Hematopoietic multipotent progenitor cell treated with erythropoietin and hydrocortisone succinate and interleukin-3 and kit ligand, for 4 days (in vitro differentiated cells): ENCODE measurements at places on chromosomes 12 and 14.

GRCh38 chr12:6367065-6367968, 8.0 kb downstream of the SCNN1A start:
- peak; percentile 88 for DNase-seq

DNA sequence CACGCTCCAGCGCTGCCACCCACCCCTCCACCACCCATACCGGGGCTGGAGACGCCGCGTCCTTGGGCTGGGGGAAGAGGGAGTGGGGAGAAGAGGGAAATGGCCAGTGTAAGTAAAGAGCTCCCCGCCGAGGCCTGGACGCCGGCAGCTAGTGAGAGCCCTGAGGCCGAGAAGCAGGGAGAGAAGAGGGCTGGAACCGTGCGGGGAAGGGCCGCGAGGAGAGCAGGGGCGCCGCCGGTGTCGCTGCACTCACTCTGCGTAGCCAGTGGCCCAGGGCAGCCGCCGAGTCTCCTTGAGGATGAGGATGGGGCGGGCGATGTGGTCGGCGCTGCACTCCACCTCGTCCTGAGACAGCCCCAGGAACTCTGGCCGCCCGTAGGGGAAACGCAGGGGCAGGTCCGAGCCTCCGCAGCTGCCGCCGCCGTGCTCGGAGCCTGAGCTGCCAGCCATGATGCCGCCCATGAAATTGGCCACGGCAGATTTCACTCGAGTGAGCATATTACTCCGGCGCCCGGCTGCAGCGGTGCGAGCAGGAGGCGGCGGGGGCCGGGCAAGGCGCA, 631 bp downstream of the PPM1H start:
- DNase-seq = peak; percentile 71

- DNase-seq = no peak
Observed at GRCh38 chr12:116654226-116654743, 83.6 kb downstream of the SPRING1 start.

GRCh38 chr12:125125271-125125670, 60.0 kb downstream of the AACS start:
- DNase-seq = no peak

DNA sequence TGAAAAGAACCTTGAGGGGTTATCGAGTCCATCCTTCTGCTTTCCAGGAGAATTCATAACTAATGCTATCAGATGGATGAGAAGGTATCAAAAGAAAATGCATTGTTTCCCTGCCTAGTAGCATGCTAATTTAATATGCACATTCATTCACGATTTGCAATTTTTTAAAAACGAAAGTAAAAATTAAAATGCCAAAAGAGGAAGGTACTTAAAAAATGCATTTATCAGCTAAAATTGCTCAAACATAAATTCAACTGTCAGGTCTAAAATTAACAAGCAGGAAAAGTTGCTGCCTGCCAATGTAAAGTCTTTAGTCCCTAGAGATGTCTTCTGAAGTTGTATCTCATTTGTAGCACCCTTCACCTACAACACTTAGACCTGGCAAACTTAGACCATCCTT, 7.9 kb downstream of the ATF7 start:
- DNase-seq = peak; percentile 65

DNA sequence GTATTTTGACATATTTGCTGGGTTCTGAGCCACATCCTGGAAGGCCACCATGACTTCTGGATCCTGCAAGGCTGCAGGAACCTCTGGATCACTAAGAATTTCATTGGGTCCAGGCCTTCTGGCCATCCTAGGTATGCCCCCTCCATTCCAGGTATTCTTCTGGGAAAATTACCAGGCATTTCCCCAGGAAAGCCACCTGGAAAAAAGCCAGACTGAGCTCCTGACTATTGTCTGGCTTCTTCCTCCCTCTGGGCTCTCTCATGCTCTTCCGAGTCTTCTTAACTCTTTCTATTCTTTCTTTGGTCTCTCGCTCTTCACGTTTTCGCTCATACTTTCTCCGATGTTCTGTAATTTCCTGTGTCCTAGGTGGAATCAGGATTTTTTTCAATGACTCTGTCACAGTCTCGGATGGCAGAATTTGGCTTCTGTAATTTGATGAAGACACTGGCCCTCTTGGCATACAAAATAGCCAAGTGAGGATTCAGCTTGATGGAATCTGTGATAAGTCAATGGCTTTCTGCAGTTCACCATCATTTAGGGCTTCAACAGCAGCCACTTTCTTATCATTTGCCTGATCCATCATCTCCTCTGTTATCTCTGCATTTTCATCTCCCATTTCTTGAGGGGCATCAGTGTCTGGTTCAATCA, 42.6 kb downstream of the ATP23 start:
- DNase-seq = no peak

DNA sequence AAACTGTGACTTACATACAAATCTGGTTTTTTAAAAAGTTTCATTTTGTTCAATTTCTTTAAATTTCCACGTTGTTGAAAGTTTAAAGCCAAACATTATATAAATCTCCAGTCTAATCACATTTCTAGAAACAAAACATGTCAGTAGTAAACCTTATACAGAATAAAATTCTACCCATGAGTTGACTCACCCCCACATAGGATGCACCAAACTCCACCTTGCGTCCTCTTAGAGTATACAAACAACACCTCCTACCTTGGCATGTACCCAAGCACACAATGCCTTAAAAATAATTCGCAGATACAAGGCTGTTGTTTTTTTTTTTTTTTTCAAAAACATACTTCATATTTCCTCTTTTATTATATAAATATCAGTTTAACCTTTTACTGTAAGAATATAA, 3.3 kb downstream of the FBXL14 start:
- peak; percentile 50 for DNase-seq

DNA sequence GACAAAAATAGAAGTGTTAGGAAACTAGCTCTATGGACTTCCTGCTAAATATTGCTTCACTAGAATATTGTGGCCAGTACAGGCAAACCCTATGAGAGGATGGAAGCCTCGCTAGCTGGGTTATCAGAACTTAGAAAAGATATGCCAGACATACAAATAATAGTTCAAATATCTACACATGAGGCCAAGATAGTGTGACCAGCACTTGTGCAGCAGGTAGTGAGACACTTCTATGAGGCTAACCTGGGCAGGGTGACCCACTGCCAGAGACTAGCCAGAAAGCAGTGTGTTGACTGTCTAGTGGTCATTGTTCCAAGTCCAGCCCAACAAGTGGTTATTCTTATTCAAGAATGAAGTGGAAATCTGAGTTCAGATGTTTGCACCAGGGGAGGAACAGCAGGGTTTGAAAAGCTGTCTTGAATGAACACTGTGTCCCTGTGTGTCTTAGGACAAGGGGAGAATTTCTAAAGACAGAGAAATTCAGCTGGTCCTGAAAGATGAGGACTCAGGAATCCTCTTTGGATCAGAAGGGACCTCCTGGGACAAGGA, 16.3 kb downstream of the TSPAN8 start:
- DNase-seq = no peak

DNA sequence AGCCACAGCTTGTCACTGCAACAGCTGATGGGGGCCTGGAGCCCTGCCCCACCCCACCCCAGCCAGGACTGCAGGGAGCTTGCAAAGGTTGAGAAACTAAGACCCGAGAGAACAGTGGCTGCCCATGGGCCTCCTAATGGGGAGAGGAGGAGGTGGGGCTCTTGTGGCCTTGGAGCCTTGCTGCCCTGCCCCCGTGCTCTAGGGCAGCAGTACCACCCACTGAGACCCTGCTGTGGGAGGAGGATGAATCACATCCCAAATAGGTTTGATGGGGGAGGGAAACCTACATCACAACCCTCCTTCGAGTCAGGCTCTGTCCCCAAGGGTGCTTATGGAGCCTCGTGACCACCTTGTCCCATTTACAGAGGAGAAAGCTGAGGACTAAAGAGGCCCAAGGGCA, 15.9 kb downstream of the HHIPL1 start:
- no peak for DNase-seq

GRCh38 chr14:28999656-29000055, 233.1 kb downstream of the FOXG1 start:
- no peak for DNase-seq

- no peak for DNase-seq
Observed at GRCh38 chr14:33589334-33589733, 361.5 kb downstream of the EGLN3 start.

DNA sequence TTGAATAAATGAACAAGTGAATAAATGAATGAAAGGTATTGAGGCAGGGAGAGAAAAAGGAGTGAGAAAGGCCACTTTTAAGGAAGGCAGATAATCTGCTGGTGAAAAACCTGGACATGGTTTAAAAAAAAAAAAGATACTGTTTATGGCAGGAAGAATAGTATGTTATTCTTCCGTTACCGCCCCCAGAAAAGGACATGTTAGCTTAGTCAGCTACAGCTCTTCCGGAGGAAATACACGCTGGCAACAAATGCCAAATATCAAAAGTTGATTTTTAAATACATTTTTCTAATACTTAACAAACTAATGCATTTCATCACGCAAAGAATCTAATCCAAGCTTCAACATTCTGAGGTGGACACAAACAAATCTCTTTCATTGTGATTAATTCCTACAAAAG, 43.2 kb downstream of the SLC5A8 start:
- no peak for DNase-seq
